ENCODE measurements at places on chromosomes 1 and 21. TPM values are rescaled to one million over a fixed set of nuclear protein-coding genes. Genes with fewer than 3 reads are reported as not detected.

G0S2 gene
- 17.6 TPM for total RNA-seq

MROH9 gene
- not detected for total RNA-seq

TNFSF4 gene
- 0.87 TPM for total RNA-seq

THEM5 gene
- 0.17 TPM for total RNA-seq

FHL3 gene
- total RNA-seq: 16.6 TPM
